Motor neuron (in vitro differentiated cells): ENCODE measurements at places on chromosomes 2 and 18. TPM values are rescaled to one million over a fixed set of nuclear protein-coding genes. Genes with fewer than 3 reads are reported as not detected.
A peak's percentile ranks its signal among the peaks of the same experiment; 100 is the strongest.

The GRB14 gene
- total RNA-seq = 0.42 and 1.6 TPM in 2 replicates

The OXER1 gene
- total RNA-seq = 1.3 and 2.7 TPM in 2 replicates

The SOX11 gene
- 111 and 116 TPM in 2 replicates for total RNA-seq

The BCS1L gene
- 36.2 and 39.3 TPM in 2 replicates for total RNA-seq

The TUBA3E gene
- total RNA-seq = 0.46 TPM in 1 of 2 replicates, not detected in the other

The CYP1B1 gene
- 0.27 and 0.31 TPM in 2 replicates for total RNA-seq

The TCF23 gene
- 0.09 and 0.16 TPM in 2 replicates for total RNA-seq

The GPN1 gene
- 34.0 and 34.3 TPM in 2 replicates for total RNA-seq

The LCT gene
- 0.14 and 0.22 TPM in 2 replicates for total RNA-seq

The RNU2-63P gene
- total RNA-seq = 11.7 and 12.0 TPM in 2 replicates

The SH3RF3 gene
- 3.4 and 3.9 TPM in 2 replicates for total RNA-seq

GRCh38 chr2:189477756-189478155 is 36.5 kb downstream of the WDR75 start:
- ATAC-seq = no peak

- ATAC-seq = no peak
Observed at GRCh38 chr2:124920448-124920847, 895.4 kb downstream of the CNTNAP5 start.

DNA sequence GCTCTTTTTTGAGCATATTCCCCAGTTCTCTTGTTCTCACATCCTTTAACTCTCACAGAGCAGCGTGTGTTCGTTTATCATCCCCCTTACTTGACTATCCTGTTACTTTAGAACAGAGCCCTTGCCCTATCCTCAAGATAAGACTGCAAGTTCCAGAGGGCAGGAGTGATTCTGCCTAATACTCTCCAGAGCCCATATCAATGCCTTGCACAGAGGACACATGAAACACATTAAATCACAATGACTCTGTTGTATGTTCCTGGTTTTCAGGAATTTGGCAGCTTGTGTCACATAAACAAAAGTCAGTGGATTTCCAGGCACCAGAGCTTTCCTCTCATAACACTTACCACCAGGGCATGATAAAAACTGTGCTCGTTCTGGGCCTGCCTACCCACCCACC is 156.7 kb downstream of the RNF144A start:
- ATAC-seq = no peak

- no peak for ATAC-seq
Observed at GRCh38 chr2:31226266-31226665, 7.7 kb upstream of the EHD3 start.

DNA sequence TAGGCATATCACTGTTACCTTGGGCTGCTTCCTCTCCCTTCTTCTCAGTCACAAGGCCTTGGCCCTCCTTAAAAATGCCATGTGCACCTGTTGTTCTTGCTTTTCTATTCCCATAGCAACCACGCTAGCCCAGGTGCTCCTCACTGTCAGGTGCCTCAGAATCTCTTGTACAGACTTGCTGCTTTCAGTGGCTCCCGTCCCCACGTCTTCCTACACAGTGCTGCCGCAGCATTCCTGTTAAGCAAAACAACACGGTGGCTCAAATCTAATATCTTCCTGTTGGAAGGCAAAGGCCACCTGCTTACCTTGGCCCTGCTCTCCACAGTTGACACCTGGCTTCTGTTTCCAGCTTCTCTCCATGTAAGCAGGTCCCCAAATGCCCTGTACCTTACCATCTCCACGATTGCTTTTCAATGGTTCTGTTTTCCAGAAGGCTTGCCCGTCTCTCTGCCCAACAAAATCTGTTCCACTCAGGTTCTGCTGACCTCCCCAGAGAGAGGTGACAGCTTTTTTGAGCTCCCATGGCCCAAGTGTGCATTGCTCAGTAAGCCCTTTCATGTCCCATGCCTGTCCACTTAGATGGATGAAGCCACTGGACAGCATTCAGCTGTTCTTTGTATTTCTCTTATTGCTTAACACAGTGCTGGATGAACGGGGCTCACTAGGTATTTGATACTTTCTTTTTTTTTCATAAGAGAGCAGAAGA is 240.4 kb downstream of the PRKCE start:
- ATAC-seq = no peak

DNA sequence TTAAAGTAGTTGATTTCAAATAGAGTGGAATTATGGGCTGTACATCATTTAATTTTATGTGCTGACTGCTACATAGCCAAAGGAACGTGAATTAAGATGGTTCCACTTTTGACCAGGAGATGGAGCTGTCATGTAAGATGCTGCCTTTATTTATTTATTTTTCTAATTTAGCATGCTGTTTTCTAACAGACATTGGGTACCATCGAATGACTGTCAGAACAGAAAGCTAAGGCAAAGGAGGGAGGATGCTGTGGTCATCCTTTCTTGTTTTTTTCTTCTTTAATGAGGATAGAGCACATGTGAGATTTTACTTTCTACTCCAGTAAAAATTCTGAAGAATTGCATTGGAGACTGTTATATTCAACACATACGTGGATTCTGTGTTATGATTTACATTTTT is at the start of gene SCN2A:
SCN2A (plus strand) TSS at position 185 of the 400 bp plus-strand sequence. CDS start 56,410 bp downstream, outside the sequence.
- peak; percentile 62 for ATAC-seq

- ATAC-seq = no peak
Observed at GRCh38 chr2:224969633-224970260, 72.5 kb downstream of the DOCK10 start.

- no peak for ATAC-seq
Observed at GRCh38 chr2:21759819-21760218, 636.1 kb downstream of the TDRD15 start.

- ATAC-seq = peak; percentile 20
Observed at GRCh38 chr2:95385570-95385984, 16.9 kb upstream of the FAHD2A start.

DNA sequence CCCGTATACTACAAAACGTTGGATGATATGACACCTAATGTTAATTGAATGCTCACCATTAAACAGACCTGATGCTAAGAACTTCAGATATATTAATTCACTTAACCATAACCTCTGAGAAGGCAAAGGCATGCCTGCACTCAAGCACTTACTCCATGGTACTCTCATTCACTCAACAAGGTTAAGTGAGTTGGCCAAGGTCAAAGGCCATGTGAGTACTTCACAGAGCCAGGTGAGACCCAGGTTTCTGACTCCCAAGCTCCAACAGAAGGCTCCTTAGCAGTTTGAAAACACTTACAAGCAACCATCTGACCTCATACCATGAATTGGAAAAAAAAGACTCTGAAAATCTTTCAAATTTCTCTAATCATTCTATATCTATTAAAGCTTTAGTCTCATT is 198.8 kb downstream of the L3MBTL4 start:
- no peak for ATAC-seq

DNA sequence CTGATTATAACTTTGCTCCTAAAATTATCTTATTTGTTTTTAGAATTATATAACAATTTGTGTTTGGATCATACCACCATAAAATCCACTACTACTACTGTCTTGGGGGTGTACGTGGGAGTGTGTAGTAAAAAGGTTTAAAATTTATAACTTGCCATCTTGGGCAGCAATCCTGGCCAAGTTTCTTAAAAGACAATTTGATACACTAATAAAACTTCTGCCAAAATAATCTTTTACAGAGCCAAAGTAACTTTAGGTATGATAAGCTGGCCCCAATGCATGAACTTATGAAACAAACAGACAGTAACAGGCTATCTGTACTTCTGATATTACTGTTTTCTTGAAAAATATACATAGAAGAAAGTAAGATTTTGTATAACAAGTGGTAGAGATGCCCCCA is 11.3 kb upstream of the UBE2E3 start:
- no peak for ATAC-seq

GRCh38 chr2:114821055-114821454 is 378.6 kb downstream of the DPP10 start:
- no peak for ATAC-seq

GRCh38 chr2:16407358-16407757 is 258.3 kb downstream of the CYRIA start:
- ATAC-seq = peak; percentile 38

DNA sequence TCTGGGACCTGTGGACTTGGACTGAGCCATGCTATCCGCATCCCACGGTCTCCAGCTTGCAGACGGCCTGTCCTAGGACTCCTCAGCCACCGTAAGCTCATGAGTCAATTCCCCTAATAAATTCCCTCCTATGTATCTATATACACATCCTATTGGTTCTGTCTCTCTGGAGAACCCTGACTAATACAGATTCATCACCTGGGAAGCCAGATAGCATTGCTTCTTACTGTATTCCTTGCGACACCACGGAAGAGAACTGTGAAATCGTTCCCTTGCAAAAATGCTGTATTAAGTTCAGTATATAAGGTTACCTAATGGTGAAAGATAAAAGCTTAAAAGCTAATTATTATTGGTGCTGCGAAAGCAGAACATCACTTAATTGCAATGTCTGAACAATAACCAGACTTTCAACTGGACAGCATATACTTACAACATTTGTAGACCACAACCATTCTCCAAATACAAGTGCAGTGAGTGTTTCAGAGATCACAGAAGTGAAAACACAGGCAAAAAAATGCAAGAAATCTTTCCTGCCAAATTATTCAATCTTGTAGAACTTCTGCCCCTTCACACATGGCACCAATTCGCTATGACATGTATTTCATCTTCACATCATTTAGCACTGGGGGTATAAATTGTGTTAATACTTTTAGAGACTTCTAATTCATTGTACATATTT is 352.9 kb downstream of the TXNL1 start:
- ATAC-seq = no peak

GRCh38 chr2:240983996-240984498 is 14.4 kb upstream of the SNED1 start:
- no peak for ATAC-seq

GRCh38 chr2:183868707-183869106 is 729.6 kb upstream of the ZNF804A start:
- no peak for ATAC-seq

- ATAC-seq = peak; percentile 78
Observed at GRCh38 chr18:32576296-32576916, 105.7 kb upstream of the GAREM1 start.

- ATAC-seq = peak; percentile 94
Observed at GRCh38 chr18:32446780-32447179, 23.9 kb downstream of the GAREM1 start.

- ATAC-seq = peak; percentile 98
Observed at GRCh38 chr2:191333911-191334357, 88.7 kb downstream of the MYO1B start.

- ATAC-seq = no peak
Observed at GRCh38 chr2:216286616-216287231, 85.6 kb downstream of the MARCHF4 start.

DNA sequence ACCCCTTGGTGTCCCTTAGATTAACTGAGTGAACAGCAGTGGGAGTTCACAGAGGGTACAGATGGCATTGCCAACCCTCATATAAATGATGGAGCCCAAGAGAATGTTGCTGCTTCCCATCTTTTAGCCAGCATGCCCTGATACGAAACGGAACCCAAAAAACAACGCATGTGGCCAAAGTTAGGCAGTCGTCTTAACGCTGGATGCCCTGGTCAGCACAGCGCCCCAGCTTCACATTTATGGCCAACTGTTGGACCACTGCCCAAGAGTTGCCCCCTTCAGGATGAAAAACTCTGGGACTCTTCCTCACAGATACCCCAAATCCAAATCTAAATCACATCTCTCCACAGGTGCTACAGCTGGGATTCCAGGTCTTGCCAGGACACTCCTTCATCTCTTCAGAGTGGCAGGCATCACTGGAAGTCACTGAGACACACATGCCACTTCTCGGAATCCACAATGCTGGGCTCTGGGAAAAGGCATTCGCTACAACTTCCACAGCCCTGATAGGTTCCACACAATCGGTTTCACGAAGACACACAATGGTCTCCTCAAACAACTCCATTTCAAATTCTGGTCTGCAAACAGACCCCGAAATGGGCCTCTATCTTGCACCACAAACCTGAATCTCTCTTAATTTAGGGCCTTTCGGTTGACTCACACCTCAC is 44.6 kb downstream of the LONRF2 start:
- ATAC-seq = no peak

GRCh38 chr2:161426455-161426921 is 10.4 kb downstream of the TBR1 start:
- ATAC-seq = no peak

DNA sequence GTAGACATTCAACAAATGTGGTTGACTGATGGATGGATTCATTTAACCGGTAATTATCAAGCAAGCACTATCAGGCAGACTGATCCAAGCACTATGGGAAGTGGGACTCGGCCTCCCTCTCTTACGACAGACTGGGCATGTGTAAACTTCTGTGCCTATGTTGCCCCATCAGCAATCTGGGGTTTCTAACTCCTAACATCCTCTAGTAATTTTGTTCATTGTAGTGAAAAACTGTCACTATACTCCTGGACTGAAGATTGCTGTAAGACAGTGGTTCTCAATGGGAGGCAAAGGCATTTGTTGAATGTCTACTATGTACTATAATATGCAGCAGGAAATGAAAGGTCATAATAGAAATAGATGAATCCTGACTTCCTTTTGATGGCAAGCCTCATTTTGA is 51.2 kb upstream of the CREB1 start:
- no peak for ATAC-seq

DNA sequence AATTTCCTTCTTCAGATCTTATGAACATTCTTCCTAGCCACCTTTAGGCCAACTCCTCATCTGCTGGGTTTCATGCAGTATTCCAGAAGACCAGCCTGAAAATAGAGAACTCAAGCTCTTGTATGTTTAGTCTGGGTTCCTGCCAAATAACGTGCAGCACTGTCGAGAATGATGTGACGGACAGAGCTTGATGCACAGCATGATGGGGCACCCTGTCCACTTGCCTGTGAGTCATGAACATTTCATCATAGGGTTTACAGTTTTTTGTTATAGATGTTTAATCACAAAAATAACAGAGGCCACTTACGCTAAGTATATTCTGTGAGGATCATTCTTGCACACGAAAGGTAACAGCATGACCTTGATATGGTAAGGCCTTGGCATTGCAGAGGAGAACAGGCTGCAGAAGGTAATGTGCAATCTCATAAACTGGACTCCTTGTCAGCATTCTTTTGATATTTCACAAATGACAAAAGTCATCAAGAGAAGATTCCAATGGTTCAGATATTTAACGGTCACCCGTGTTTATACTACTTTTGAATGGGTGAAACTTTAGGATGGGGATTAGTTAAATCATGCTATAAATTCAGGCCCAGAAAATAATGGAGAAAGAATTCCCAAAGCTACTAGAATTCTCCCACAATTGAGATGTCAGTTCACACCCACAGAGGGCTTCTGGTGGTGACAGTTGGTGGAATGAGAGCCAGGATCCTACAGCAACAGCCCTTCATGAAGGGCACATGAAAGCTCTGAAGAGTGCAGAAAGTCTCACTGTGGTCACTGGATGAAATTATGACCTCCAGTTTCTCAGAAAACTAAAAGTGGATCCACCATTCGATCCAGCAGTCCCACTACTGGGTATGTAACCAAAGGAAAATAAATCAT is 396.1 kb upstream of the RAB12 start:
- ATAC-seq = no peak

GRCh38 chr2:48635786-48636185 is 18.1 kb downstream of the GTF2A1L start:
- no peak for ATAC-seq

- no peak for ATAC-seq
Observed at GRCh38 chr2:60303680-60304079, 249.8 kb downstream of the BCL11A start.
